ENCODE measurements at places on chromosomes 7 and 10.

DNA sequence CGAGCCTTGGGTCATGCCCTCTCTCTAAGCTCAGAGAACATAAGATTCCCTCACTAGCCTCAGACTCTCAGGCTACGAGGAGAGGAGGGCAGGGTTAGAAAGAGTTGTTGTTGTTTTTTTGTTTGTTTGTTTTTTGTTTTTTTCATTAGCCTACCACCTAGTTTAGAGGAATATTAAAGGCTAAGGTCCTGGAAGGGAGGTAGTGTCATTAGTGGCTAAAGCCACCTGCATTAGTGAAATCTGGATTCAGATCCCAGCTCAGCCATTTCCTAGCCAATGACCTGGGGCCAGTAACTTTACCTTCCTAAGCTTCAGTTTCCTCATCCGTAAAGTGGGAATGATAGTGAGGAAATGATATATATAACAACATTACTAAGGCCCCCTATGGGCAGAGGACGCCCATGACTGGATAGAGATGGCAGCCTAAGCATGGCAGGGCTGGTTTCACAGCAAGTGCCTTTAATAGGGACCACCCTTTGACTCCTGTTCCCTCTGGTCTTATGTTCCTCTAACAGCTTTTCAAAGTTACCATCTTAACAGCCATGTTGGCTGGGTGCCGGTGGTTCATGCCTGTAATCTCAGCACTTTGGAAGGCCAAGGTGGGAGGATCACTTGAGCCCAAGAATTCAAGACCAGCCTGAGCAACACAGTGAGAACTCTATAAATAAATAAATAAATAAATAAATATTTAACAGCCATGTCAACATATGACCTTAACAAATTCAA is 5.1 kb downstream of the DDIT4 start:
- DNase-seq: no peak

DNA sequence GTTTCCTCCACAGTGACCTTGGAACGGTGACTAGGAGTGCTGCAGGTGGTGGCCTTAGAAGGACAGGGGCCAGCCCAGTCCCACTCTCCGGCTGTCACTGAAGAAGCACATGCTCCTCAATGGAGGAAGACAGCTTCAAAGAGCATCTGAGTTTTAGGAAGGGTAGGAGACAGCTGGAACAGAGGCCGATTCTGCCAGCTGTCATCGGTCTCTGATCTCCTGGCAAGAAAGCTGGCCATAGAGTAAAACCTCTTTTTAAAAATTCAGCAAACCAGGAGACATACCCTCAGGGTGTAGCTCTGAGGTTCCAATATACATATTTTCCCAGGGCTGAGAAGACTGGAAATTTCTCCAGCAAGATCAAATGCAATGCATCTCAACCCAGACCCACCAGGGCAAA is 55.9 kb downstream of the KCNMA1 start:
- no peak for DNase-seq

GRCh38 chr10:126104767-126105166 is 208.4 kb downstream of the FANK1 start:
- no peak for DNase-seq

DNA sequence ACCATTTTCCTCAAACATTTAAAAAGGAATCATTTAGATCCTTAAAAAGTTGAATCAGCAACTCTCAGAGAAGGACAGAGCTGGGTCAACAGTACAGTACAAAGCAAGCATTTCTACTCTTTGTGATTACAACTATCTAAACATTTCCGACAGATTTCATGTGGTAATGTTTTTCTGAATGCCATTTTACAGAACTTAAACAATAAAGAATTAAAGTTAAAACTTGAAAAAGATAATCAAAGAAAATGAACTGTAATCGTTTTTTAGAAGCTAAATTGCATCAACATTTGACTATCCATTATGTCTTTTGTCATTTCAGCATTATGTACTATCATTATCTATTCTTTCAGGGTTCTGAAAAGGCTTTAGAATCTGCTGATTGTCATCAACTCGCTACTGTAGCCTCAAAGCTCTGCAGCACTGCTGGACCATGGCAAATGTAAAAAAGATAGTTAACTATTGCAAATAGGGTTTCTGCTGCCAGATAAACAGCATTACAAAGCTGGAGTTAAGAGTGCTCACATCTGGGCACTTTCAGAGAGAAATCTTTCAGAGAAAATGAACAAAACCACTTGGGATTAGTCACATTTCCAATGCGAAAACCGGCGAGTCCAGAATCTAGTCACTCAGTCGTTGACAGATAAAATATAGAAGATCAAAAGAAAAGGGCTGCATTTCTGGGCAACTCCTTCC is 160.4 kb upstream of the LAMB4 start:
- DNase-seq: no peak

DNA sequence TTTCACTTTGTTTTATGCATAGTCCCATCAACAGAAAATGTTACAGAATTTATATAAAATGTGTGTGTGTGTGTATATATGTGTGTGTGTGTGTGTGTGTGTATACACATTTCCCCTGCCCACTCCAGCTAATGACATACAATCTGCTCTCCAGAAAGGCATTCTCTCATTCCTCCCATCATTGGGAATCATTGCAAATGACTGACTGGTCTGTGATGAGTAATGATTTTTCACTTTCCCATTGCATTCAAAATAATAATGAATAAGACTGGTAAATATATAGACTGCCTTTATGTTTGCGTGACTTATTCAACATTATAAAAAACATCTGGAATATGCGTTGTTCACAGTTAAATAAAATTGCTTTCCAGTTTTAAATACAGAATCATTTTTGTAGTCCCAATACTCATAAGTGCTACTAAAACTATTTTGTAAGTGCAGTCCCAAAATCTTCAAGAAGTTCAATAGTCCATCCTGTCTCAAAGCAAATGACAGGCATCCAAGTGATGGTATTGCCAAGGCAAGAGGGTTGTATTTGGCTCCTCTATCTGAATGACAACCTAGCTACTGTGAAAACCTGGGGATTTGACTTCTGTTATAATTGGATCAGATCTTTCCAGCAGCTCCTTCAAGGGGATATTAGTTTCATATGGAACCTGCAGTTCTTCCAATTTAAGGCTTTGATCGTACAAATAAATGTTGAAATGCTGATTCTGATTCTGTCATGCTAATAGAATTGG is 150.9 kb downstream of the POLR1F start:
- DNase-seq: no peak

- no peak for DNase-seq
These were observed 25.7 kb downstream of the CHST3 start for GRCh38 chr10:71989661-71990454.

DNA sequence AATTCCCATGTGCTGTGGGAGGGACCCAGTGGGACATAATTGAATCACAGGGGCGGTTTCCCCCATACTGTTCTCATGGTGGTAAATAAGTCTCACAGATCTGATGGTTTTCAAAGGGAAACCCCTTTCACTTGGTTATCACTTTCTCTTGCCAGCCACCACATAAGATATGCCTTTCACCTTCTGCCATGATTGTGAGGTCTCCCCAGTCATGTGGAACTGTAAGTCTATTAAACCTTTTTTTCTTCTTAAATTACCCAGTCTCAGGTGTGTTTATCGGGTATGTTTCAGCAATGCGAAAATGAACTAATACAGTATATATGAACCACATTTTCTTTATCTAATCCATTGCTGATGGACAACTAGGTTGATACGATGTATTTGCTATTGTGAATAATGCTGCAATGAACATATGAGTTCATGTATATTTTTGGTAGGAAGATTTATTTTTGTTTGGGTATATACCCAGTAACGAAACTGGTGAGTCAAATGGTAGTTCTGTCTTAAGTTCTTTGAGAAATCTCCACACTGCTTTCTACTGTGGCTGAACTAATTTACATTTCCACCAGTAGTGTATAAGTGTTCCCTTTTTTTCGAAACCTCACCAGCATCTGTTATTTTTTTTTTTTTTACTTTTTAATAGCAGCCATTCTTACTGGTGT is 70.0 kb upstream of the HGF start:
- DNase-seq: no peak

DNA sequence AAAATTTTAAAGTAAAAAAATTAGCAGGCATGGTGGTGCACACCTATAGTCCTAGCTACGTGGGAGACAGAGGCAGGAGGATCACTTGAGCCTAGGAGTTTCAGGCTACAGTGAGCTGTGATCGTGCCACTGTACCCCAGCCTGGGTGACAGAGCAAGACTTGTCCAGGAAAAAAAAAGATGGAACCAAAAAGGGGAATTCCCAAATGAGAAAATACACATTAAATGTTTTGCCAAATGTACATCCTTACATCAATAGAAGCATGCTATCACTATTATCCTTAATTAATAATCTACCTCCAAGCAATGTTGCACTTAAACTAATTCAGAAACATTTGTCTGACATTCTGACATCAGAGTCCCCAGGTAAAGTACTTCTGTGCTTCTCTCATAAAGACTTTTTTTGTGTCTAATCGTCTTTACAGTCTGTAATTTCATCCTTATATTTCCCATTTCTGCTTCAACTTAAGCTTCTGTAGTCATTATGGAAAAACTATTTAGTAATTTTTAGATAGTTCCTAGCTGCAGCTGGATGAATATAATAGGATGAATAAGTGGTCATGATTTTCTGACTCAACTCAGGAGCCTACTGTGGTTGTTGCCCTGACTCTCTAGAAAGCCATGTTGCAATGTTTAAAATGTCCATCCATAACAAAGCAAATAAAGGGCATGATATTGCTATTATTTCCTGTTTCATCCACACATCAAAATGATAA is 57.7 kb downstream of the MYPN start:
- no peak for DNase-seq

DNA sequence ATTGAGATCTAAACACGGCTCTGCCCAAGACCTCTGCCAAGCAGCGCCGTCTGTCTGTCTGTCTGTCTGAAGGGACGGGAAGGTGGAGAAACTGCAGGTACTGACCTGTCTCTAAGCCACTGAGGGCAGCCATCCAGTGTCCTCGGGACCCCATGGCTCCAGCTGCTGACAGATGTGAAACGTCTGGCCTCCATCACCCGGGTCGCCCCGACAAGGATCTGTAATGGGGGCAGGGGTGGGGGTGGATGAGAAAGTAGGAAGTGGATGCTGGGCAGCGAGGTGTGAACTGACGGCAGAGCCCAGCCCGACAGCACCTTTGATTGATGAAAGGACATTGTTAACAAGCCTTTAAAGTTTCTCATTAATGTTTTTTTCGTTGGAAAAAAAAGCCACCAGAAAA is 193.1 kb downstream of the EBF3 start:
- DNase-seq: peak; percentile 36

DNA sequence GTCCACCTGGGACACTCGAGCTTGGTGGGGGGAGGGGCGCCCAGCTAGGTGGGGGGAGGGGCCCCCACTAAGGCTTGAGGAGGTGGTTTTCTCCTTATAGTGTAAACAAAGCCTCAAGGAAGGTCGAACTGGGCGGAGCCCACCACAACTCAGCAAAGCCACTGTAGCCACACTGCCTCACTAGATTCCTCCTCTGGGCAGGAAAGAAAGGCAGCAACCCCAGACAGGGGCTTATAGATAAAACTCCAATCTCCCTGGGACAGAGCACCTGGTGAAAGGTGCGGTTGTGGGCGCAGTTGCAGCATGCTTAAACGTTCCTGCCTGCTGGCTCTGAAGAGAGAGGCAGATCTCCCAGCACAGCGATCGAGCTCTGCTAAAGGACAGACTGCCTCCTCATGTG is 133.1 kb downstream of the SNX13 start:
- DNase-seq: no peak

DNA sequence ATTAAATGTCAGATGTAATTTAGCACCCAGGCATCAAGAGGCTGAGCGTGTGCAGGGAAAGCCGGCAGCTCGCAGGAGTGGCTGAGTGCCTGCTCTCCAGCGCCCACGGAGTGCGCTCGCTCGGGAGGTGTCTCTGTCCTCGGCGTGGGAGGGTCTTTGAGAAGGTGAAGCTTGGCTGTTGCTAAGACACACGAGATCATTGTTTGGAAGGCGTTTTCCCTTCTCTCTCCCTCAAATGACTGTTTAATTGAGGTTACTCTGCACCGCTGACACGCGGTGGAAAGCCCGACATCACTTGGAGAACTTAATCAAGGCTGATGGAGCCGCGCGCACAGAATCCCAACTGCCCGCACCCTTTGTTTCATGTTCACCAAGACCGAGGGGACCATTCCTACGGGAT is 414.6 kb downstream of the DNAJB6 start:
- peak; percentile 8 for DNase-seq

DNA sequence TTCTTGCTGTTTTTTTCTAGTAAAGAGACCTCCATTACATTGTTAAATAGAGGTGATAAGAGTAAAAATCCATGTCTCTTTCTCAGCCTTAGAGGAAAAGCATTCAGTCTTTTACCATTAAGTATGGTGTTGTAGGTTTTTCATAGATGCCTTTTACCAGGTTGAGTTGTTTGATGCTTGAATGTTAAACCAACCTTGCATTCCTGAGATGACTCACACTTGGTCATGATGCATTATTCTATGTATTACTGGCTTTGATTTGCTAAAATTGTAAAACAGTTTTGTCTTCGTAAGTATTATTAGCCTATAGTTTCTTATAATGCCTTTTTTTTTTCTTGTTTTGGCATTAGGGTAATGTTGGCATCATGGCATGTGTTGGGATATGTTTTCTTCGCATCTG is 90.0 kb downstream of the ANKRD61 start:
- DNase-seq: no peak

- DNase-seq: peak; percentile 63
These were observed 12.1 kb upstream of the NPVF start for GRCh38 chr7:25240340-25240739.

- DNase-seq: no peak
These were observed 52.3 kb downstream of the SHTN1 start for GRCh38 chr10:116952729-116953128.

- no peak for DNase-seq
These were observed 32.7 kb downstream of the DNMBP start for GRCh38 chr10:99976886-99977665.

DNA sequence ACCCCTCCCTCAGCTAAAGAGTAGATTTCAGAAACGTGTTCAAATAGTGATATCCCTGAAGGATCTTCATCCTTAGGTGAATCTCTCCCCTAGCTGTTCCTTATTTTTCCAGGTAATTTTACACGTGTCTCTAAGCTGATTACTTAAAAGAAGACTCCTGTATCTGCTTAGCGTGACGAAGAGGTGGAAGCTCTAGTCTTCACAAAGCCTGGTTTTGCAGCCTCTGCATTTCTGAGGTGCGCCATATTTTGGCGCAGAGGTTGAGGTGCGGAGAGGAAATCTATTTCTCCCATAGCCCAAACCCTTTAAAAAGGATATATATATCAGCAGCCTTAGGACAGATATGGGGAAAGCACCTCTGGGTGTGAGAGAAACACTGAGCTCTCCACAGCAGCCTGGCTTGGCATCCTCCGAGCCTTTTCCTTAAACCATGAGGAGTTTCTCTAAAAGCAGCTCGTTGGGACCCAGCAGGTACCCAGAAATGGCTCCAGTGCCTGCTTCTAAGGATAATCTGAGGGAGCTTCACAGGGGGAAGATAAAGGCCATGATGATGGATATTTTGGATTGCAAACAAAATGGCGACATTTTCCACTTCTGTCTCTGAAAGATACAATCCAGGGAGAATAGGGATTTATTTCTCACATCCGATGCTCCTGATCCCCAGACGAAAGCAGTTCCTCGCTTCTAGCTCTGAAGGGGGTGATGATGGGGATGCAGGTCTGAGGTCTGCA is 3.0 kb upstream of the HOXA2 start:
- DNase-seq: no peak
